ENCODE measurements at places on chromosomes 1 and 21. TPM values are rescaled to one million over a fixed set of nuclear protein-coding genes. Genes with fewer than 3 reads are reported as not detected.

The SRGAP2 gene
- 88.4 TPM for total RNA-seq

The STK40 gene
- 5.3 TPM for total RNA-seq

The FCGR3B gene
- total RNA-seq, result not detected

The SPRR2B gene
- not detected for total RNA-seq

All from neural progenitor cell (in vitro differentiated cells).